ENCODE measurements at places on chromosomes 7 and 10. TPM values are rescaled to one million over a fixed set of nuclear protein-coding genes. Genes with fewer than 3 reads are reported as not detected.

- no peak for DNase-seq
These were observed 107.6 kb downstream of the TES start for GRCh38 chr7:116317907-116318306.

GRCh38 chr7:20030417-20030816 lies 186.8 kb downstream of the MACC1 start:
- DNase-seq: no peak

GRCh38 chr7:77538281-77539212 lies 1.5 kb downstream of the PTPN12 start:
- DNase-seq: peak; percentile 82

DNA sequence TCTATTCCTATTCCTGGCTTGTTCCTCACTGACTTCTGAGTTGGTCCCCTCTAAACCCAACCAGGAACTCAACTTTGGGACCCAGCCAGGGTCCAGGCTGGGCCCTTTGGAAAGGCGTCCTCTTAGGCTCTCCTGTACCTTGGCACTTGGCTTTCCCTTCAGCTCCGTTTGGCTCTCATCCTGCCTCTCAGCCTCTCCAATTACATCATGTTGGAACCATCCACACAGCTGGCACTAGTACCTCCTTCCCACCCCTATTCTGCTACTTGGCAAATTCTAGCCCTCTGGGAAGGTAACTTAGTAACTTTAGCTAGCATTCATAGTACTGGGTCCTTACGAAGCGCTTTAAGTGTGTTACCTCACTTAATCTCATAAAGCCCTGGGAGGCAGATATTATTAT lies 205.3 kb upstream of the HABP2 start:
- no peak for DNase-seq

DNA sequence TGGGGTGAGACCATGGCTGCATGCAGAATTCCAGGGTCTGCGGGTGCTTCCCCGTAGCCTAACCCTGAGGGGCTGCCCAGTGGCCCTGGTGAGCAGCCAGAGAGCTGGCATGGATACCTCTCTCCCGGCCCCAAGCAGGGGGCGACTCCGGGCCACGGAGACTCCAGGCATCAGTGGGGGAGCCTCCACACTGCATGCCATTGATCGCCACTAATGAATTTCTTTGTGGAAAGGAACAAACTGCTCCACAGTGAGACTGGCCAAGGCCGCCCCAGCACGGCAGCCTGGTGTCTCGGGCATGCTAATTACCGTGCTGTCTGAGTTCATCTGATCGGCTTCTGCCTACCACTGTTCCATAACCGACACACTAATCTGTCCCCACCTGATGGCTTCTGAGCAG lies 184.4 kb downstream of the GRID1 start:
- DNase-seq: no peak

DNA sequence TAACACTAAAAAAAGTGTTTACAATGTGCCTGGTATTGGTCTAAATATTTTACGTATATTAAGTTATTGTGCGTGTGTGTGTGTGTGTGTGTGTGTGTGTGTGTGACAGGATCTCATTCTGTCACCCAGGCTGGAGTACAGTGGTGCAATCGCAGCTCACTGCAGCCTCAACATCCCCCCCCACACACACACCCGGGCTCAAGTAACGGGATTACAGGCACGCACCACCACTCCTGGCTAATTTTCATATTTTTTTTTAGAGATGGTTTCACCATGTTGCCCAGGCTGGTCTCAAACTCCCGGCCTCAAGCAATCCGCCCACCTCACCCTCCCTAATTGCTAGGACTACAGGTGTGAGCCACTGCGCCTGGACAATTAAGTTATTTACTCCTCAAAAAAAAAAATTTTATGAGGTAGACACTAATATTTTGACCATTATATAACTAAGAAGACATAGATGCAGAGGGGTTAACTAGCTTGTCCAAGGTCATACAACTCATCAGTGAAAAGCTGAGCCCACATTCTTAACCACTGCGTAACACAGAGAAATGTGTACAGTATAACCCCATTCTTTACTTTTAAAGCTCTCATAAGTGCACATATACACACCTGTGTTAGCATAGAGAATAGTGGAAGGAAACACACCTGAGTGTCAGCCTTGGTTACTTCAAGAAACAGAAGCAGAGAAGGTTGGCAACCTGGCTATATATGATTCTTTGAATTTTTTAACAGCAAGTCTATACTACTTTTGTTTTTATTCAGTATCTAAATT lies 35.0 kb downstream of the DNAJC12 start:
- DNase-seq: no peak

- DNase-seq: no peak
These were observed 392.1 kb upstream of the PODXL start for GRCh38 chr7:131948434-131949053.

GRCh38 chr7:41624818-41625217 lies 78.1 kb downstream of the INHBA start:
- DNase-seq: peak; percentile 19

DNA sequence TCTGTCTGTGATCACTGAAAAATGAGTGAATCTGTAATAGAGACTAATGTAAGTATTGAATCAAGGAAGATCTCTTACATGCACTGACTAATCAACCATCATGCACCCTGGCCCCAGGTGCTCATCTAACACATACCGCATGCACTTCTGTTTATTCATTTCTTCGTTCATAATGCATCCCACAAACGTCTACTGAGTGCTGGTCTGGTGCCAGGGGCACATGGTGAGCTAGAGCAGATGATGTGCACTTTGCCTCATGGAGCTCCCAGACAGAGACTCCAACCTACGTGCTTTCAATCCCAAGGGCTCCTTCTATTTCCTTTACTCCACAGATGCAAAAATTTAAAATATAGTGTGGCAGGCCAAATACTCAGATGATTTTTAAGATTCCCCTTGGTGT lies 10.7 kb downstream of the C10orf90 start:
- DNase-seq: no peak

- no peak for DNase-seq
These were observed 5.0 kb upstream of the ZNF518A start for GRCh38 chr10:96125142-96125515.

GRCh38 chr7:99142727-99143520 lies 984 bp downstream of the SMURF1 start:
- DNase-seq: peak; percentile 91

- DNase-seq: peak; percentile 71
These were observed 4.1 kb upstream of the TMEM243 start for GRCh38 chr7:87223666-87224065.

- DNase-seq: no peak
These were observed 118.4 kb upstream of the ANK3 start for GRCh38 chr10:60508037-60508436.

DNA sequence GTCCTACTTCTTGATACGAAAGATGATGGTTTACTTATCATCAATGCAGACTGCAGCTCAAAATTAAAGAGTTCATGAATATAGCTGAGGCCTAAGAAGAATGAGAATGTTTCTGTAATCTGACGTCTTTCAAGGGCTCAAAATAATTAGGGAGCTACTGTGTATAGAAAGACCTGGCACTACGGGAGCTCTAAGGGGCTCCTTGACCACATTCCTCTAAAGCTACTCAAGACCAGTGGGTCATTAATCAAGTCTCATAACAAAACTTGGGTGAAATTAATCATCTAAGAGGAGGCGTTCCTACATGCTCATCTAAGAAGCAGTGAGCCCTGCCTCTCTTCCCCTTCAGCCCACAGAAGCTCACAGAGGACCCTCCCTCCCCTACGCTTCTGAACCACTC lies 863.8 kb upstream of the AUTS2 start:
- DNase-seq: no peak

GRCh38 chr10:4074545-4075407 lies 289.8 kb upstream of the KLF6 start:
- peak; percentile 96 for DNase-seq

DNA sequence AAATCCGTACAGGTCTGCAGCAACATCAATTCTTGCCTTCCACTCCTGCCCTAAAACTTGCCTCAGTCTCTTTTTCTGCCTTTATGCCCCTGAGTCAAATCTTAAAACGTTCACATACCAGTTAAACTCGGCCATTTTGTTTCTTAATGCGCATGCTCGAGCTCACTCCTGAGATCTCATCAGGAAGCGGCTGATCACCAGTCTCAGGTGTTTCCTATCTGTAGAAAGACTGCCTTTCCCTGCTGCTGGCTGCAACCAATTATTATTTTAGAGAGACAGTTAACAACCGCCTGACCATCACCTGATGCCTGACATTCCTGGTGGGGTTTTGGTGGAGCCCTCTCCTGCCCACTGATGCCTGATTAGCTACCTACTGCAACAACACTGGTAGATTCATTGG lies 70.2 kb upstream of the TMEM140 start:
- DNase-seq: no peak

- no peak for DNase-seq
These were observed 92.4 kb upstream of the TMEM72 start for GRCh38 chr10:44818701-44819127.

- peak; percentile 70 for DNase-seq
These were observed 4.4 kb upstream of the ATXN7L1 start for GRCh38 chr7:105880571-105881330.

- no peak for DNase-seq
These were observed 66.4 kb downstream of the MINDY4 start for GRCh38 chr7:30837581-30837980.

- no peak for DNase-seq
These were observed 12.6 kb downstream of the PDGFA start for GRCh38 chr7:506921-507622.

DNA sequence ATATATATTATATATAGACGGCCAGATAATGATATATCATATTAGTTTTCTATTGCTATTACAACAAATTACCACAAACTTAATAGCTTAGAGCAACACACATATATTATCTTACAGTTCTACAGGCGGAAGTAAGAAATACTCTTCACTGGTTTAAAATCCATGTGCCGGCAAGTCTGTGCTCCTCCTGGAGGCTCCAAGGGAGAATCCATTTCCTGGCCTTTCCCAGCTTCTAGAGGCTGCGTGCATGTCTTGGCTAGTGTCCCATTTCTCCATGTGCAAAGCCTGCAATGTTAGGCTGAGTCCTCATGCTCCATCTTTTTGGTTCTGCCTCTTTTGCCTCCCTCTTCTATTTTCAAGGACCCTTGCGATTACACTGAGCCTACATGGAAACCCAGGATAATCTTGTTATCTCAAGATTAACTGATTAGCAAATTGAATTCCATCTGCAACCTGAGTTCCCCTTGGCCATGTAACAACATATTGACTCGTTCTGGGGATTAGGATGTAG lies 23.9 kb upstream of the PNLIPRP3 start:
- no peak for DNase-seq

DNA sequence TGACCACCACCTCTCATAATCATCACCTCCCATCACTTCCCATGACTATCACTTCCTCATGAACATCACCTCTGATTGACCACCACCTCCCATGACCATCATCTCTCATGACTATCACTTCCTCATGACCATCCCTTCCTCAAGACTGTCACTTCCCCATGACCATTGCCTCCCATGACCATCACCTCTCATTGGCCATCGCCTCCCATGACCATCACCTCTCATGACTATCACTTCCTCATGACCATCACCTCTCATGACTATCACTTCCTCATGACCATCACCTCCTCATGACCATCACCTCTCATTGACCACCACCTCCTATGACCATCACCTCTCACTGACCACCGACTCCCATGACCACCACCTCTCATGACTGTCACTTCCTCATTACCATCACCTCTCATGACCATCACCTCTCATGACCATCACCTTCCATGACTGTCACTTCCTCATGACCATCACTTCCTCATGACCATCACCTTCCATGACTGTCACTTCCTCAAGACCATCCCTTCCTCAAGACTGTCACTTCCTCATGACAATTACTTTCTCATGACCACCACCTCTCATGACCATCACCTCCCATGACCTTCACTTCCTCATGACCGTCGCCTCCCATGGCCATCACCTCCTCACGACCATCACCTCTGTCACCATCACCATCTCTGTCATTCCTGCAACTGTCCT lies 51.6 kb downstream of the PDGFA start:
- DNase-seq: no peak

GRCh38 chr7:67858931-67859330 lies 862.3 kb downstream of the TYW1 start:
- no peak for DNase-seq

- DNase-seq: peak; percentile 51
These were observed 3.9 kb downstream of the HIP1 start for GRCh38 chr7:75734586-75735458.

DNA sequence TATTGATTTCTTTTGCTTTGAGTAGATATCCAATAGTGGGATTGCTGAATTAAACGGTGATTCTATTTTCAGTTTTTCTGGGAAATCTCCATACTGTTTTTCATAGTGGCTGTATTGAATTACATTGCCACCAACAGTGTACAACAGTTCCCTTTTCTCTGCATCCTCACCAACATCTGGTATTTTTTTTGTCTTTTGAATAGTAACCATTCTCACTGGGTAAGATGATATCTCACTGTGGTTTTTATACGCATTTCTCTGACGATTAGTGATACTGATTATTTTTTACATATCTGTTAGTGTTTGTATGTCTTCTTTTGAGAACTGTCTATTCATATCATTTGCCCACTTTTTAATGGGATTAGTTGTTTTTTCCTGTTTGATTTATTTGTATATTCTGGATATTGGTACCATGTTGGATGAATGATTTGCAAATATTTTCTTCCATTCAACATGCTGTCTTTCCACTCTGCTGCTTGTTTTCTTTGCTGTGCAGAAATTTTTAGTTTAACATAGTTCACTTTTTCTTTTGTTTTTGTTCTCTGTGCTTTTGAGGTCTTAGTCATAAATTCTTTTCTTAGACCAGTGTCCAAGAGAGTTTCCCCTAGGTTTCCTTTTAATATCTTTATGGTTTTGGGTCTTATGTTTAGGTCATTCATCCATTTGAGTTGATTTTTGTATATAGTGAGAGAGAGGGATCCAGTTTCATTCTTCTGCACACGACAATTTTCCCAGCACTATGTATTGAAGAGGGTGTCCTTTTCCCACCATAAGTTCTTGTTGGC lies 584.7 kb downstream of the PHTF2 start:
- no peak for DNase-seq

GRCh38 chr7:142300689-142301088 lies 42.8 kb upstream of the PRSS58 start:
- no peak for DNase-seq

ZNRF2 gene
- 7.3 TPM for total RNA-seq

PRLHR gene
- total RNA-seq: not detected

NPTX2 gene
- not detected for total RNA-seq

STEAP4 gene
- 0.03 TPM for total RNA-seq

CRHR2 gene
- total RNA-seq: not detected

LLCFC1 gene
- total RNA-seq: not detected

TMEM209 gene
- 24.2 TPM for total RNA-seq

PPP1R3C gene
- 2.2 TPM for total RNA-seq

GPC2 gene
- 1.4 TPM for total RNA-seq
